Activated CD8-positive, alpha-beta T cell treated with anti-CD3 and anti-CD28 coated beads for 36 hours (primary cell): ENCODE measurements at places on chromosomes 13 and 19. TPM values are rescaled to one million over a fixed set of nuclear protein-coding genes. Genes with fewer than 3 reads are reported as not detected.
A peak's percentile ranks its signal among the peaks of the same experiment; 100 is the strongest.

DNA sequence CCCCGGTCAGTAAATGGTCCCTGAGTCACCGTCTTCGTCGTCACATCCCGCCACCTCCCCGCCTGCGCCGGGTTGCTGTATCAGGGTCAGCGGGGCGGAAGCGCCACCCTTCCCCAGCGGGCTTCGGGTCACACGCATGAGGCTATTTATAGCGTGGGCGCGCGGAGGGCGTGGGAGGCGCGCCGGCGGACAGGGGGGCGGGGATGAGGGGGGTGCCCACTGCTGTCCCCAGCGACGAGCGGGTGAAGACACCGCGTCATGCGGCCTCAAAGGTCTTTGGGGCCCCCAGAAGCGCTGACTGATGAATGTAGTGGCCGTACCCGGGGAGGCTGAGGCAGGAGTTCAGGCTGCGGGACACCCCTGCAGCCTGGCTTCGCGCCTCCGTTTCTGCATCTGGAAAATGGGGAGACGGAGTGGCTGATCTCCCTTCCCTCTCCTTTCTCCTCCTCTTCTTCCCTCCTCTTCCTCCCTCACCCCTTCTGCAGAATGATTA is 7.9 kb downstream of the UNC13A start:
- peak; percentile 83 for DNase-seq

The TYROBP gene
- total RNA-seq: 1.5 TPM

DNA sequence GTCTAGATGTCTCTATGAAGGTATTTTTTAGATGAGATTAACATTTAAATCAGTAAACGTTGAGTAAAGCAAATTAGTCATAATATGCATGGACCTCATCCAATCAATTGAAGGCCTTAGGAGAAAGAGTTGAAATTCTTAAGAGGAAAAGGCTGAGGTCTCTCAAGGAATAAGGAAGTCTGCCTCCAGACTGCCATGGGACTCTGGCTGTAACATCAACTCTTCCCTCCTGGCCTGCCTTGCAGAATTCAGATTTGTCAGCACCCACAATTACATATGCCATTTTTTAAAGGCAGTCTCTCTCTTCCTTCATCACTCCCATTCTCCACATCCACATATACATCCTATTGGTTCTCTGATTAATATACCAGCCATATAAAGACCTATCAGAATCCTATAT is 28.8 kb upstream of the INTS6 start:
- no peak for DNase-seq

- DNase-seq: no peak
Observed at GRCh38 chr13:110353339-110353977, 46.4 kb downstream of the COL4A2 start.

GRCh38 chr19:13729859-13730258 is 34.5 kb upstream of the MRI1 start:
- DNase-seq: no peak

The KCNC3 gene
- total RNA-seq: 0.77 TPM

DNA sequence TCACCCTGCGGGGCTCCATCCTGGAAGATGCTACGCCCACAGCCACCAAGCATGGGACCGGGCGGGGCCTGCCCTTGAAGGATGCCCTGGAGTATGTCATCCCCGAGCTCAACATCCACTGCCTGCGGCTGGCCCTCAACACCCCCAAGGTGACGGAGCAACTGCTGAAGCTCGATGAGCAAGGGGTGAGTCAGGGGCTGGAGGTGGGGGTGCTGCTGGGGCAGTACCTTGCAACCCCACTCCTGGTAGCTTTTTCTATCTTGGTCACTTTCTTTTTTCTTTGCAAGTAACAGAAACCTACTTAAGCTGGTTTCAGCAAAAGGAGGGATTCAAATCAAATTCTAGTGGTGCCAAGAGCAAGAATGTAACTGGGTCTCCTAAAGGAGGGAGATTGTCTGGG is 124.1 kb downstream of the DPF1 start:
- DNase-seq: no peak

- no peak for DNase-seq
Observed at GRCh38 chr13:72145383-72145782, 278.4 kb upstream of the DACH1 start.

DNA sequence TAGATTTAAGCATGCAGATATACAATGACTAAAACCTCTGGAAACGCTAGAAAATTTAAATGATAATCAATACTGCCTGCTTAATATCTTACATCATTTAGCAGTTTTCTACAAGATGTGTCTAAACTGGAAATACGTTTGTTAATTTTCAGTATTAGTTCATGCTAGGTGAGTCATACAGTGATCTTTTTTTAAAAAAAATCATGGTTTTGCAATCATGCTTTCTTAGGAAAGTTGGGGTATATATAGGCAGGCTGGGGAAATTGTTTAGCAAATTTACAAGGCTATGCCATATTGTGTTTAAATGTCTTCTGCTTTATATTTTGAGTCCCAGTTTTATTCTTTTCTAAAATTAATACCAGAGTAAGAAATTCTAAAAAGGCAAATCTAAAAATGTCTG is 245.4 kb upstream of the SPRY2 start:
- no peak for DNase-seq

GRCh38 chr13:110774051-110774450 is 60.6 kb downstream of the ING1 start:
- DNase-seq: no peak

- DNase-seq: no peak
Observed at GRCh38 chr13:46380242-46380641, 6.8 kb downstream of the RUBCNL start.

The AMER2 gene
- not detected for total RNA-seq

The CNN1 gene
- not detected for total RNA-seq

DNA sequence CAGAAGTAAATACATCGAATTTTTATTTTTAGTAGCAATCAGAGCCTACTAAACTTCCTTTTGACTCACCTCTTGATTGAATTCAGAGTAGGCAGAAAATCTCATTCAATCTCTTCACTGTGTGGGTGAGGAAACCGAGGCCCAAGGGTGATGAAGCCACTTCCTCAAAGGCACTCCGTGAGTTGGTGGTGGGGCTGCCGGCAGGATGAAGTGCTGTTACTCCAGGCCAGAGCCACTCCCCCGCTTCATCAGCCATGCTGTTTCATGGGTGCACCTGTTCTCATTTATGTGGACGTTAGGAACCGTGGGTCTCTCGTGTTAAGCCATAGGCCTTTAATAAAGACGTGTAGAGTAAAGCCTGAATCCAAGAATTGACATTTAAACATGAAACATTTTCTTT is 13.2 kb downstream of the ING1 start:
- peak; percentile 87 for DNase-seq

GRCh38 chr19:34837262-34837661 is 64.2 kb upstream of the ZNF599 start:
- DNase-seq: no peak

The PSG3 gene
- total RNA-seq: not detected

DNA sequence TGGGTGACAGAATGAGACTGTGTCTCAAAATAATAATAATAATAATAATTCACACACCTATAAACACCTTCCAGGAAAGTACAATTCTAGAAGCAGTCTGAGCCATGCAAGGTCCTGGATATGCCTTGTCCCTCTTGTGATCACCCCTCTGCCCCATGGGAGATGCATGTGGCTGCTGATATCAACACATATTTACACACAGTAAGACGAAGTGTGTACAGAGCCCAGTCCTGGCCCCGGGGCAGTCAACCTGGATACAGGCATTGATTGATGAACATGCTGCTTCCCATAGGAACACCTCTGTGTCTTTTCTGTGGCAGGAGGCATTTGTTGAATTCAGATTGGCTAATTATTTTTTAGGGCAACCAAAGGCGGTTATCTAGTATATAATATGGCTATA is 3.2 kb downstream of the SULT2A1 start:
- no peak for DNase-seq

GRCh38 chr13:29454931-29455481 is 140.5 kb downstream of the SLC7A1 start:
- peak; percentile 14 for DNase-seq

DNA sequence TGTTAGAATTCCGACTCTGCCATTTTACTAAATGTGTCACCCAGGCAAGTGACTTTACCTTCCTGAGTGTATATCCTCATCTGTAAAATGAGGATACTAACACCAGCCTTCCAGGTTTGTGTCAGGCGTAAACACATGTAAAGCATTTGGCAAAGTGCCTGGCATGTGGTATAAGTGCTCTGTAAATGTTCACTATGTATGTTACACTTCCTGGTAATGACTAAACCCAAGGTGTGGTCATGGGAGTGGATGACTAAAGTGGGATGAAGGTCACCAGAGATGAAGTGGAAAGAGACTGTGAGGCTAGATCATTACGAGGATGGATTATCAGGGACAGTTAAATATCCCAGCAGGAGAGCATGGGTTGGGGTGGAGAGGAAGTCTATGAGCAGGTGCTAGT is 25.6 kb downstream of the DEDD2 start:
- DNase-seq: peak; percentile 75

GRCh38 chr13:52405767-52406494 is at the start of gene THSD1:
THSD1 (minus strand) TSS chr13:52406172; CDS start chr13:52402600, 3,572 bp downstream.
- peak; percentile 27 for DNase-seq

DNA sequence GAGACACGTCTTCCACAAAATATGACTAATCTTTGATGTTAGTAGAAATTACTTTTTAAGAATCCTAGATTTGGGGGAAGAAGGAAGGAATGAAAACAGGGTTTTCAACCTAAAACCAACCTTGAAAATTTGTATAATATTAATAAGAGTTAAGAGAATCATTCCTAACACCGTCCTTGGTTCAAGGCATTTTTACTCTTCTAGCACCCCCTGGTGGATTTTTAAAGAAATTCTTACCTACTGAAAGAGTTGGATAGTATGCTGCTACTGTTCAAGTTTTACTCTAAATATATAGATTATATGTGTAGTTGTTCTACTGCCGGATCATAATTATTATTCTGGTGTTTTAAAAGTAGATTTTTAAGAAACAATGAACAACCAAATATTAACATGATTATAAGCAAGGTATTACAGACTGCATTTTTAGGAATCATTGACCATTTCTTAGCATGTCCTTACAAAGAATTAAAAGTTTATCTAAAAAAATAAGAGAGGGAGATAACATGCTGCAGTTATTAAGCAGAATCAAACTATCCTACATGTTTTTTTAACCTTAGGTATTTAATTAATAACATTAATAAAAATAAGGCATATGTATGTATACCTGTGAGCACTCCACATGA is 7.4 kb upstream of the SLITRK6 start:
- no peak for DNase-seq

The TMEM238 gene
- total RNA-seq: 9.4 TPM

DNA sequence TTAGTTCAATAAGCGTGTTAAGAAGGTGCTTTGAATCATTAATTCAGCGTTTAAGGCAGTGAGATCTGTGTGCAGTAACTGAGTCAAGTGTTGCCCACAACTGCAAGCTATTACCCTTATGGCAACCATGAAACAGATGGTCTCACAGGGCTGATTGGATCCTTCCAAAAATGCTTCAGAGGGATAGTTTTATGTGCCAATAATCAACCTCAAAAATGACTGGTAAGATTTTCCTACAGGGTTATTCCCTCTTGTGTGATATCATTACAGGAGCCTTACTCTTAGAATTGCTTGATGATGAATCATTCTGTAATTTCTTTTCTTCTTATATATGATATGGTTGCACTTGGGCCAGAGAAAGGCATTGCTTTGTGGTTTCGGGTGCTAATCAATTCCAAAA is 1299.2 kb upstream of the ATXN8OS start:
- no peak for DNase-seq

The BABAM1 gene
- total RNA-seq: 106 TPM

DNA sequence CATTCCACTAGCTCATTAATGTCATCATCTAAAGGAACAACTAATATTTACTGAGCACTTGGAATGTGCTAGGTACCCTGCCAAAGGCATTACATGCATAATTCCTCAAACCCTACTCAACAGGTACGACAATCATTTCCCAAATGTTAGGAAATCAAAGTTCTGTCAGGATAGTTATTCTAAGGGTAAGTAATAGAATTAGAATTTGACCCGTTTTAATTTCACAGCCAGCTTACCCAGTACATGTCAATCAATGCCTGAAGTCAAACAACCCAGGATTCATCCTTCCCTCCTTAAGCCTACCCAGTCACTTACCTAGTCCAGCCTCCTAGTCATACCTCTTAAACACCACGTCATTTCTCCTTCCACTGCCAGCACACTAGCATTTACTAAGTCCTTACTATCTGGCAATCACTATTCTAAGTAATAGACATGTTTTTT is 2.4 kb downstream of the LNX2 start:
- no peak for DNase-seq

DNA sequence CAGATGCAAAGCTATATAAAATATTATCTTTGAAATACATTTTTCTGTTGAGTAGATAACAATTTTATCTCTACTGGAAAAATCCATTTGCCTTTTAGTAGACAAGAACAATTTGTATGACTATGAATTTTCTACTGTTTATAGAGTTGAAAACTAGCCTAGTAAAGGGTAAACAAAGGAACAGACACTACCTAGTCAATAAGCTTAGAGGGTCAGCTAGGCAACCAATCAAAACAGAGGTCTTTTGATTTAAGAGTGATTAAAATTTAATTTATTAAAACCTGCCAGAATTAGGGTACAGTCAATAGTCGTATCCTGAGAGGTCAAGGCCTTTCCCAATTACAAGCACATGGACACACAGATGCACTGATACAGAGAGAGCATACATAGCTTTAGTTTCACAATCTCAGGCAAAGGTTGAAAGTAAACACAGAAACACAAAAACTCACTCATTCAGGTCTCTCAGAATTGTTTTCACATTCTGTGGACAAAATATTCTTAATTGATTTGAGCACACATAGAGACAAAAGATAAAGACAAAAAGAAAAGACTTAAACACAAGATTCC is 24.5 kb upstream of the GPC6 start:
- DNase-seq: no peak

GRCh38 chr19:45467115-45467455 is 711 bp upstream of the FOSB start:
- DNase-seq: no peak

The NLRP7 gene
- not detected for total RNA-seq

- no peak for DNase-seq
Observed at GRCh38 chr13:33483471-33483870, 197.9 kb upstream of the STARD13 start.

The INAFM1 gene
- total RNA-seq: 11.4 TPM

GRCh38 chr19:10044390-10044789 is 31.1 kb downstream of the RDH8 start:
- DNase-seq: no peak

- DNase-seq: no peak
Observed at GRCh38 chr13:41788552-41788951, 172.4 kb downstream of the VWA8 start.

The ISOC2 gene
- 29.0 TPM for total RNA-seq

The ZNF563 gene
- total RNA-seq: 6.0 TPM

- DNase-seq: peak; percentile 55
Observed at GRCh38 chr13:98571955-98572662, 4.8 kb downstream of the STK24 start.

- DNase-seq: no peak
Observed at GRCh38 chr13:101465877-101466276, 13.4 kb downstream of the ITGBL1 start.

GRCh38 chr13:114166381-114167131 is 12.5 kb upstream of the CFAP97D2 start:
- DNase-seq: no peak

The PSMD8 gene
- 178 TPM for total RNA-seq

The LIN7B gene
- 2.1 TPM for total RNA-seq

- peak; percentile 80 for DNase-seq
Observed at GRCh38 chr19:13849991-13850909, 26.7 kb upstream of the NANOS3 start.

The ERICH4 gene
- total RNA-seq: not detected
